CD4-positive, alpha-beta T cell treated with Interleukin-21 for 1 hour (primary cell): ENCODE measurements at places on chromosomes 5 and 9.

DNA sequence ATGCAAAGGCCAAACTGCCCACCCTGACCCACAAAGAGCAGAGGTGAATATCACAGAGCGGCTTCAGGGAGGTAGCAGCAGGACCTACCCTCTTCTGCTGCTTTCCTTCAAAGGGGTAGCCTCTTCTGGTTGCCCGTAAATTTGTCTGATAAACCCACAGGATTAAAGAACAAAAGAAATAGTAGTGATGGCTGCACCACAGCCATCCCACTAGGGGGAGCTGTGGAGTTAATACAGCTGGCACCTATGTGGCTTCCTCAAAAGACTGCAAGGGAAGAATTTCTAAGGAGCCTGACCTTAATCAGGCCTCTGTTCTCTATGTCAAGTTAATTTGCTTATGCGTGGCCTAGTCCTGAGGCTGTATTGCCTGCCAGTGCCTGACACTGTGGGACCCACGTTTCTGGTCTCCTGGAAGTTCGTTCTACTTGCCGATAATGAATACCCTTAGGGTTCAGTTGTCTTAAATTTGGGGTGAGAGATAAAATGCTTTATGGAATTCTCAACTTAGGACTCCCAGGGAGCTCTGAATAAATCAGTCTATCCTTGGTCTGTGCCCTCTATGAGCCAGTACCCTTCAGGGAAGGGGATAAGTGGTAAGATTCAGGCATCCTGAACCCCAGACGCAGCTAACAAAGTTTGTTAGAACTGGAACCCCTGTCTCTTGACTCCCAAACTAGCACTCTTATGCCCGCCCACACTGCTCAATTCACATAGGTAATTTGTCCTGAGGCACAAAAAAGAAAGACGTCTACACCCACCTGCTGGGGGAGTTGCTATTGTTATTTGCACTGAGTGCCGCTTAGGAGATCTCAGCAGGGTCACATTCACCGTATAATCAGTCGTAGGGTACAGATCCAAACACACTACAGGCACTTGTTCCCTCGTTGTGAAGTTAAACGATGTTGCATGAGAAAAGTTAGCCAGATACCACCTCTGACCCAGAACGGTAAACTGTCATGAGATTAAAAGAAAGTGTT lies 77.1 kb downstream of the SUSD1 start:
- peak; percentile 78 for DNase-seq

GRCh38 chr5:172527559-172527958 lies 73.2 kb upstream of the SH3PXD2B start:
- no peak for DNase-seq

DNA sequence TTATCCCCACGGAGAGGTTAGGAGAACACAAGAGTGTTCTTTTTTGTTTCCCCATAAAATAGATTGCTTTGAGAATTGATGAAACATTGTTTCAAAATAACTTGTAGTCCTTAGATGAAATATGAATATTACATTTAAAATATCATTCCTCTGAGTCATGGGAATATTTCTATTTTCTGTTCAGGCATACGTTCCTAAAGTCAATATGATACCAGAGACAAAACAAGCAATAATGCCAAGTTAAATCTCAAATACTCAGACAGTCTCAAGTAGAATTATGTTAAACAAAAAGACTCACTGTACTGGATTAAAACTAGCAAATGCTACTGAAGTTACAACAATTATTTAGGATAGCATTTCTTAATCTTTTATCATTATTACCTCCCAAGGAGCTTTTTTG lies 111.7 kb upstream of the C6 start:
- DNase-seq, result no peak

DNA sequence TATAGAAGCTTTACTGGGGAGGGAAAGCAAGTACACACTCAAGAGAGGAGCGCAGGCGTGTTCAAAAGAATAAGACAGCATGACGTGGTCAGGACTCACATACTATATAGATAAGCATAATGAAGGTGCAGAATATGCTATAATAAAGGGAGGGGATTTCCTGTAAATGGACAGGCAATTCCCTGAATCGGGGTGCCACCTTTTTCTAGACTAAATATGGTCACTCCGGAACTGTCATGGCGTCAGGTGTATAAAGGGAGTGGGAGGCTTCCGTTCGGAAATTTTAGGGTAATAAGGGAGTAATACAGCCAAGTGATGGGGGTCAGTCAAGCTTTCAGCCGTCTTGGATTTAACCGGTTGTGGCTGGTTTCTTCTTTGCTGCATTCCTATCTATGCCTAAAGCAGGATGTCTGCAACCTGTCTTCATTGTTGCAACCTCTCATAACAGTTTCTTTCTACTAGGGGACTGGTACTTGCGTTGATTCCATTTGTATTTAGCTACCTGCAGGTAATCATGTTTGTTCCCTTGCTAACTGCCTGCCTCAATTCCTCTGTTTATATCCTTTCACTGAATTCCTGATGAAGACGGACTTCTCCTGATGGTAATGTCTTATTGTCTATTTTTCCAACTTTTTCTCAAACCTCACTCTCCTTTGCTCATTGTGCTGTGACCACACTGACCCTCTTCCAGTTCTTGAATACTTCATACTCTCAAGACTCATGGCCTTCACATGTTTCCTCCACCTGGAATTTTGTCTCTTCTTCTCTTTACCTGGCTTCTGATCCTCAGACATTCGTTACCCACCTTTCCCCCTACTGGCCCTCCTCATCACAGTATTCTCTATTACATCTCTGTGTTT lies 48.9 kb downstream of the PRR16 start:
- DNase-seq, result no peak

DNA sequence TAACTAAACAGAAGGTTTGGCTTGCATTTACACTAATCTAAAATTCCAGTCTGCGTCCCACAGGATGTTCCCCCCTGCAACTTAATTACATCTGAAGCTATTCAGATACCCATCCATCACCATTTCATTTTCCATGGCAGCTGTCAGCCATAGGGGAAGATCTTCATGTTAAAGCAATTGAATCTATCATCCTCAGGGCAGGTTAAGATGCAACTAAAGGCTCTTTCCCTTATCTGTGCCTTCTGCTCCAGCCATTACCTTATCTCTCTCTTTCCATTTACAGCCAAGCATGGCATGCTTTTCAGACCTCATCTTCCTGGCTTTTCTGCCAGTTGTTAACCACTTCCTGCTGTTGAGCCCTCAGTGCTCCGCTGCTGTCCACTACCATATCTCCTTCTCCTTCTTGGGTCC lies 15.8 kb upstream of the HACD4 start:
- DNase-seq, result no peak

GRCh38 chr9:84570482-84571154 lies 98.9 kb upstream of the NTRK2 start:
- DNase-seq, result no peak

DNA sequence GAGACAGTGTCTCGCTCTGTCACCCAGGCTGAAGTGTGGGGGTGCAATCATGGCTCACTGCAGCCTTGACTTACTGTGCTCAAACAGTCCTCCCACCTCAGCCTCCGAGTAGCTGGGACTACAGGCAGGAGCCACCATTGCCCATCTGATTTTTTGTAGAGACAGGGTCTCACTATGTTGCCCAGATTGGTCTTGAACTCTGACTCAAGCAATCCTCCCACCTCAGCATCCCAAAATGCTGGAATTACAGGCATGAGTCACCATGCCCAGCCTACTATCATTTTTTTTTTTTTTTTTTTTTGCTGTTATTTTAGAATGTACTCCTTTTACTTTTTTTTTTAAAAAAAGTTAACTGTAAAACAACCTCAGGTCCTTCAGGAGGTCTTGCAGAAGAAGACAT lies 449.0 kb downstream of the CCDC171 start:
- no peak for DNase-seq

DNA sequence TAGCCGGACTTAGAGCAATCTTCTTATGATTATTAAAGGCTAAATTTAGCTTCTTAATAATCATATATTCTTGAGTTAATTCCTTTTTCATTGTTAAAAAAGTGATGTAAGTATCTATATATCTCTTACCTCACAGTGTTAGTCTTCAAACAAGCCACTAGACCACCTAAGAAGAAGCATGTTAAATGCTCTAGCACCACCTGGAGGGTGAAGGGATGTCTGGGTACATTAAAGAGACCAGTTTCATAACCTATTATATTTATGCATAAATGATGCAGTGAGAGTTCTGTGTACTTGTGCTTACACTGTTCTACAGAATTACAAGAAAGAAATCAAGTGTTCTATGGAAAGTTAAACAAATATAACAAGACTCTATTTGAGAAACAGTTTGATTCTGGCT lies 55.9 kb upstream of the SLCO6A1 start:
- no peak for DNase-seq

GRCh38 chr5:82160948-82161347 lies 117.2 kb downstream of the RPS23 start:
- no peak for DNase-seq

DNA sequence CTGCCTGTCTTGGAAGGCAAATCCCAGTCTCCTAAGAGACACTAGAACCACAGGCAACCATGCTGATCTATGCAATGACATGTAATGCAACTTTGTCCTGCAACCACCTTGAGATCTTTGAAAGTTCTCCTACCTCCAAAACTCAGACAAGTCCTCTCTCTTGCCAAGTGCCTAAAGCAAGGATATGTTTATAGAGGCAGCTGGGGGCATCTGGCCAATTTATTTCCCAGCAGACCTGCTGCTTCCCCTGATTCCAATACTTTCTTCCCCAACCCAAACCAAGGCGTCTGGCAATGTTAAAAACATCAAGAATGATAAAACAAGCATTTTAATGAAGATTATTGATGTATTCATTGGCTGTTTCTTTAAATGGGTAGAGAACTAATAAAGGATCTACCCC lies 138.4 kb downstream of the DOCK8 start:
- no peak for DNase-seq

DNA sequence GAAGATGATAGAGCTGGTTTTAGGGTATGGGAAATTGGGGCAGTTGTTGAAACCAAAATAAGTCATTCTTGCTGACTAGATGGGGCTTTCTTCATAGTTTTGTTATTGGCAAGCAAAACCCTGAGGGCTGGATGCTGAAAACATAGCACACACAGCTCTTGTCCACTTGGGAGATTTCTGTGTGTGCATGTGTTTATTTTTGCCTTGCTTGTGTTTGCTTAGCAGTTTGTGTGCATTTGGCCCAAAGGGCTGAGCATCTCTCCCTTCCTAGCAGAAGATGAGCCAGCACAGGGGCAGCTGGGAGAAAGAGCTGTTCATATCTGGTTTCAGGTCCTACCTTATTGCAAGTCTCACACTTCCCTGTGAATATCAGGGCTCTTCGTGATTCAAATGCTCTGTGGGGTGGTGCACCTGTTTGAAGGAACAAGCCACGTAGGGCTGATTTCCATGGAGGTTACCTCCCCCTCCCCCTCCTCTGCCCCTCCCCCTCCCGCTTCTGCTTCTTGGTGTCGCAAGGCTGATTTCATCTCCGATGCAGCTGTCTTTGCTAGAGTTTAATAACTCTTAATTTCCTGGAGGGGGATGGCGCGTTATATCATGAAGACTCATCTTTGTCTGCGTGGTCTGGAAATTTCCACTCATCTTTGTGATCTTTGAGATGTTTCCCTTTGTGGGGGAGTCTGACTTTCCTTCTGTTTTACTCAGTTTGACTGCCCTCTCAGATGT lies 296.5 kb downstream of the ARHGAP26 start:
- DNase-seq, result no peak

GRCh38 chr9:131320031-131320685 lies 30.6 kb downstream of the PLPP7 start:
- no peak for DNase-seq

GRCh38 chr9:131845305-131846298 lies 105.7 kb upstream of the RAPGEF1 start:
- no peak for DNase-seq

DNA sequence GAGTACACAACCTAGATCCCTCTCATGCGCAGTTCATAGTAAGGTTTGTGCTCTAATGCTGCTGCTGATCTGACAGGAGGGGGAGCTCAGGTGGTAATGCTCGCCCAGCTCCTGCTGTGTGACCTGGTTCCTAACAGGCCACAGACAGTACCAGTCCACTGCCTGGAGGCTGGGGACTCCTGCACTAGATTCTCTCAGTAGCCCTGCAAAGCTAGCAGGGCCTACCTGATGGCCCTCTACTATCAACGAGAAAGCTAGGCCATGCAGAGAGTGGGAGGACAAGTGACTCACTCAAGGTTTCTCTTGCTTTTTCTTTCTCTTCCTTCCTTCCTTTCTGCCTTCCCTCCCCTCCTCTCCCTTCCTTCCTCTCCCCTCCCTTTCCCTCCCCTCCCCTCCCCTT lies 55.1 kb upstream of the TEX48 start:
- peak; percentile 14 for DNase-seq

GRCh38 chr5:55907927-55908326 lies 56.8 kb downstream of the IL31RA start:
- DNase-seq, result no peak

- no peak for DNase-seq
Measured at GRCh38 chr5:125227333-125228095, 481.1 kb upstream of the ZNF608 start.

GRCh38 chr5:132098151-132098594 lies 24.6 kb downstream of the CSF2 start:
- DNase-seq, result no peak

DNA sequence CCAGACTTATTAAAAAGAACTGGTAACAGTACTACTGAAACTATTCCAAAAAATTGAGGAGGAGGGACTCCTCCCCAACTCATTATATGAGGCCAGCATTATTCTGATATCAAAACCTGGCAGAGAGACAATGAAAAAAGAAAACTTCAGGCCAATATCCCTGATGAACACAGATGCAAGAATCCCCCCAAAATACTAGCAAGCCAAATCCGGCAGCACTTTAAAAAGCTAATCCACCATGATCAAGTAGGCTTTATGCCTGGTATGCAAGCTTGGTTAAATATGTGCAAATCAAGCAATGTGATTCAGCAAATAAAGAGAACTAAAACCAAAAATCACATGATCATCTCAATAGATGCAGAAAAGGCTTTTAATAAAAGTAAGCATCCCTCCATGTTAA lies 2271.0 kb upstream of the C9orf72 start:
- DNase-seq, result no peak

DNA sequence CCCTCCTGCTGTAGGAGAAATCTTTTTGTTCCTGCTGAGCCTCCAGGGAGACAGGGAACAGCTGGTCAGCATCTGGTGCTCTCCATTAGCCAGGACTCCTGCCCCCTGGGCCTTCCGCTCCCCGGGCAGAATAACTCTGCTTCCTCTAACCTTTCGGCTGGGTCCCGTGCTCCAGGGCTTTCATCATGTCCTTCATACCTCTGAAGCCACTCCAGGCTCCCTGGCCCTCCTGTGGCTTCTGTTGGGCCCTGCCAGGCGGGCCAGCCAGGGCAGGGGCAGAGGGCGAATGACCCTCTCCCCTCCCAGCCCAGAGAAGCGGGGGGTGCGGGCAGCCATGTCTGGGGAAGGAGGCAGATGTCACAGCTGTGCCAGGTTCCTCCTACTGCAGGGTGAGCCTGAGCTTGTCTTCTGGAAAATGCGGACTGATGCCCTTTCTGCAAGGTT lies 81.7 kb upstream of the LMX1B start:
- no peak for DNase-seq

- no peak for DNase-seq
Measured at GRCh38 chr5:89267788-89268187, 384.8 kb upstream of the MEF2C start.
